T-helper 22 cell (primary cell): ENCODE measurements at places on chromosomes 3 and 15.

- no peak for DNase-seq
Observed at GRCh38 chr15:25175033-25175788, 220.4 kb downstream of the SNRPN start.

- DNase-seq: no peak
Observed at GRCh38 chr3:154954757-154955156, 125.4 kb upstream of the MME start.

- DNase-seq: no peak
Observed at GRCh38 chr15:88018869-88019641, 237.5 kb downstream of the NTRK3 start.

- no peak for DNase-seq
Observed at GRCh38 chr3:18864933-18865731, 283.2 kb upstream of the KCNH8 start.

- no peak for DNase-seq
Observed at GRCh38 chr3:159208050-159208449, 406.2 kb downstream of the MFSD1 start.

DNA sequence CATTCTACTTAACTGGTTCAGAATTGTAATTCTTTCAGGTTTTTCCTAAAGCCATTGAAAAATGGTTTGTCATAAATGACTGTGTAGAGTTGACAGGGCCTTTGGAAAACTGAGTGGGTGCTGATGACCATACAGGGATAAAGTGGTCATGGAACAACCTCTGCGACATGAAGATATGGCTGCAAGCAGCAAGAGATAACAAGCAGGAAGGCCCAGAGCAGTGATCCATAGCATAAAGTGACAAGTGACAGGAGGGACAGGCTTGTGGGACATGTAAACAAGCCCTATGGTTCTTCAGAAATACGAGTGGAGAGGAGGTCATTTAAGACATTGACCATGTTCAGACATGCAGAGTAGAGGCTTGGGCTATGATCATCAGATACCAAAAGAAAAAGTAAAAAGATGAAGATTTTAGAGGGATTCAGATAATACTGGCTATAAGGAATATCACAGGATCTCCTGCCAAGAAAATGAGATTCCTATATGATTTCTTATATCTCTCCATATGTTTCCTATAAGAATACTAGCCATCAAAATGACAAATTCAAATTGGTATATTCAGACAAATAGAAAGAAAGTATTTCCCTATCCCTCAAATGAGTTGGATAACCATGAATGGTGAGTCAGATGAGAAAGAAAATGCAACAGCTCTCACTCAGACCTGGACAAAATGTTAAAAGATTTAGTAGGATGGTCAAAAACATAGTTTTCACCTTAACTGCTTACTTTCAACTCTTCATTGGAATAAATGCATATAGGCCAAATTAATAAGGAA is 827.6 kb upstream of the CFAP20DC start:
- DNase-seq: no peak

DNA sequence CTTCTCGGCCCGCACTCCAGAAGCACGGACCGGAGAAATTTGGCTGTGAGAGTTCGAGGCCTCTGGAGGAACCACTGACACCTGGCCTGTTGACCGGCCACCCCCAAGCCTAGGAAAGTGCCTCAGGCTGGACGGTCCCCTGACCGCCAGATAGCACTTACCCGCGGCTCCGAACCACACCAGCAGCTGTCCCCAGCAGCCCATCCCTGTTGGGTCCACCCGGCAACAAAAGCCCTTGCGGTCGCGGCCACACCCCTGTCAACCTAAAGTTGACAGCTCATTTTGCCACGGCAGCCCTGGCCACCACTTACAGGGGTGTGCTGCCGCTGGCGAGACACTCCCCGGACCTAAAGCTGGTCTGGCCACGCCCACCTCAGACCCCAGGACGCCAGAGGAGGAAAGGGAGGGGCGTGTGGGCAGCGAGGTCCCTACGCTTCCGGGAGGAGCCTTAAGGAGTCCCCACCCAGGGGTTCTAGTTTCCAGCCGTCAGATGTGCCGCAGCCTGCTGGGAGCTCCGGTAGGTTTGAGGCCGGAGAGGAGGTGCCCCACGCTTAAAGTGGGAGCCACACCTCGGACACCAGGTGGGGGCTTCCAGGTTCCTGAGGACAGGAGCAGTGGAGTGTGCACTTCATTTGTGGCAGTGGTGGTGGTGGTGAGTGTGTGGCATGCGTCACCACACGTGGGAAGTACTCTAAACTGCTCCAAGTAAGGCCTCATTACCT is at the start of gene LTK:
LTK (minus strand) TSS at position 322 of the 722 bp plus-strand sequence; CDS start at position 204, 118 bp downstream.
- DNase-seq: no peak

DNA sequence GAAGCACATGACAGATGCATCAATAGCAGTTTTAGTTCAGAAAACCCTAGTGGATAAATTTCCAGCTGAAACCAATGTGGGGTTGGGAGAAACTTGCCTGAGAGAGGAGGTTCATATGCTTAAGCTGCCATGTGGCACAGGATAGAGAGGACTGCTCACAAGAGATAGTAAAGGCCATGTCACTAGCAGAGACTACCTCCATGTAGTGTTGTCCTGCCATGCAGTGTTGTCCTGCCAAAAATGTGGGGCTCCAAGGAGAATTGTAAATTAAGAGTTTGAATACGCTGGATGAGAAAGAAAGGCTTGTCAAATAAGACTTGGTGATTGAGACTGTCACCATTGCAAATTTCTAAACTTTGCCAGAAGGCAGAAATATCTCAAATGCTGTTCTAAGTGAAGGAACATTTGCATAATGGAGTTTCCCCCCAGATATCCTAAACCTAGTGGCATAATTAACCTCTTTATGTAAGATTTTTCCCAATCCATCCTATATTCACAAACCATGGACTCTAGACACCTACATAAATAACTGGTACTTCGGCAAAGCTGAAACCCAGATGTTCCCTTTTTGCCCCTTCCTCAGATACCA is 938.3 kb upstream of the ALCAM start:
- no peak for DNase-seq

DNA sequence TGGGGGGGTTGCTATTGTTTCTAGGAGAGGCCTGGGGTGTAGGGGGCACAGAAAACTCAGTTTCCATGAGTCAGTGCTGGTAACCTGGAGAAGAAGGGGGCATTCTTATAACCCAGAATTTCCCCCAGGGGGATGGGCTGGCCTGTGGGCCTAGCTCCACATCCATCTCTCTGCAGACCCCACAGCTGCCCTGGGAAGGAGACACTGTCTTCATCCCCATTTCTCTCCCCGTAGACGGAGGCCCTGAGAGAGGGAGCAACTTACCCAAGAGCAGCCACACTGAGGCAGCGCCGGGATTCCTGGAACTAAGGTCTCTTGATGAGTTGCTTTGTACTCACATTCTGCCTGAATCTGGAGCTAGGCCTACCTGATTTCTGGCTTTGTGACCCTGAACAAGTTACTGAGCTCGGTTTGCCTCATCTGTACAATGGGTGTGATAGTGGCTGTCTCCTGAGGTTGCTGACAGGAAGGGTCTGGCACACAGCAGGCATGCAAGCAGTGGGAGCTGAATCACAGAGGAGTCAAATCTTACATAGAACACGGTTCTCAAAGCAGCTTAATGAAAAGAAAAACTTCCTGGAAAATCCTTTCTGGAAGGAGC is 55.0 kb upstream of the LCTL start:
- no peak for DNase-seq
